ENCODE measurements at places on chromosomes 4 and X. TPM values are rescaled to one million over a fixed set of nuclear protein-coding genes. Genes with fewer than 3 reads are reported as not detected.

- H3K36me3 ChIP-seq, result peaks cover 39% of the 10 kb centered on the region
- DNase-seq, result no peak
- H3K4me1 ChIP-seq, result no peaks in the 10 kb centered on the region
These were observed 8.3 kb downstream of the HNRNPDL start for GRCh38 chr4:82421796-82422560.

GLOD5 gene
- not detected for total RNA-seq

DNA sequence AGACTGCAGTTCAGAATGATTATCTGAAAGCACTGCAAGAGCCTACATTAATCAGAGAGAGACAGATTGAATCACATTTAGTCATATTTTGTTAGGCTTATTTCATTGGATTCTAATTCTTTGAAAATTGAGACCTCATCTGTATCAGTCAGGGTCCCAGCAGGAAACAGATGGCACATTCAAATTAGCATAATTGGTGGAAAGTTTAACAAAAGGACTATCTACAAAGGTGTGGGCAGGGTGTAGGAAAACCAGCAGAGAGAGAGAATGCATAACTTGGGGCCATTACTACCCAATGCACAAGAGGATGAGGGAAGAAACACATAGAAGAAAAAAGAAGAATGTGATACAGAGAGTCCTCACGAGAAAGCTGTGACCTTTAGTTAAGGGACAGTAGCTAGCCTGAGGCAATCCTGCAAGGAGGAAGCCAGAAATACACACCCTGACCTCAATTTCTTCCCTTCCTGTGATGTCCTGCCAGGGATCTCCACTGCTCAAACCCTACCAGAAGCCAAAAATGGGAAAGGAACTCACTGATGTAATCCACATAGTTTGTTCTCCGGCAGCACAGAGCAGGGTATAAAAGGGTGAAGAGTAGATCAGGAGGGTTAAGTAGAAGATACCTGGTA, 17.7 kb upstream of the XKRX start:
- H3K4me1 ChIP-seq, result no peaks in the 10 kb centered on the region
- H3K4me3 ChIP-seq, result no peak overlapping the region
- peak; percentile 7 for DNase-seq
- H3K27me3 ChIP-seq, result no peaks in the 10 kb centered on the region

FDCSP gene
- total RNA-seq, result not detected

DNA sequence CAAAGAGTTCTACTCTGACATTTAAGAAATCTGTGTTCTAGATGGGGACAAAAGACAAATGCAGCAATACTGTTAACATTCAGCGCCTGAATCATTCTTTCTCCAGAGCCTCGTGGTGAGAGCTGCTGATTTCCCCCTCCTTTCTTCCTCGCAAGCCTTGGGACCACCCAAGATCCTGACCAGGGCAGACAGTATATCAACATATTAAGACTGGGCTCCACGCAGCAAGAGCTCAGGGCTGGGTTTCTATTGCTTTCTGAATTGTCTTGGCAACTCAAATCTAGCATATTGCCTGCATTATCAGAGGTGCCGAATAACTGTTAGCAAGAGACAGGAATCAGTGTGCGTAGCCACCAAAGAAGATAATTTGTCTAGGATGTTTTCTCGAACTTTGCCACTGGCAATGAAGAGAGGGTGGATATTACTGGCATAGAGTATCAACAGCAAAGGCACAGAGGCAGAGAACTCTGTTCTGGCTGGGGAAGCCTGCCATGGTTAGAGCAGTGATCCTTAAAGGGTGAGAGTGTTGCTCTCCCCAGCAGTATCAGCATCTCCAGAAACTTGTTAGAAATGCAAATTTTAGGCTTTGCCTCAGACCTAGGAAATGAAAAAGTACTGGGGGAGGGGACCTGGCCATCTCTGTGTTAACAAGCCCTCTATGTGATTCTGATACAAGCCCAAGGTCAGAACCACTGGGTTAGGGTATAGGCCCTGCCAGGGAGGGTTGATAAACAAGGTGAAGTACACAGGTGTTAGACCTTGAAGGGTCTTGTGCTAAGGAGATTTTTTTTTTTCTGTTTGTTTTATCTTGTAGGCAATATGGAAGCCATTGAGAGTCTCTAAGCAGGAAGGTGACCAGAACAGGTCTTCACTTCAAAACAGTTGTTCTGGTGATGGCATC, 46.2 kb upstream of the MID1IP1 start:
- H3K27ac ChIP-seq, result no peak overlapping the region
- H3K4me3 ChIP-seq, result no peak overlapping the region
- H3K36me3 ChIP-seq, result no peaks in the 10 kb centered on the region
- H3K4me1 ChIP-seq, result no peaks in the 10 kb centered on the region

DNA sequence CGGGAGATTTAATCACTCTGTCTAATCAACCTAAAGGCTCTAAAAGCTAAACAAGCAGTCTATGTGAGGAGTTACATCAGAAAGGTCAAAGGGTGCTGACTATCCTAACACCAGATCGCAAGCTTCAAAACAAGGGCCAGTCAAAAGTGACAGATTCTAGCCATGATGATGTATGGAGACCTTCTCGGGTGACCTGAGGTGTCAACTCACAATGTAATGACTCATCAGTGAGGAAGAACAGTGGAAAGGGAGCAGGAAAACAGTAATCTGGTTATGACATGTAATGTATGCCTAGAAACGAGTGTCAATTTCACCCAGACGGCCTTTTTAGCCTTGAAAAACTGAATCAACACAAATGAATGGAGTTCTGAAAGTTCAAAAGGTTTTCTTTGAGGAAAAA, 375.3 kb downstream of the IDS start:
- DNase-seq, result no peak
- H3K27me3 ChIP-seq, result no peaks in the 10 kb centered on the region
- H3K4me1 ChIP-seq, result no peaks in the 10 kb centered on the region
- no peak overlapping the region for H3K4me3 ChIP-seq
- H3K36me3 ChIP-seq, result no peaks in the 10 kb centered on the region

GRCh38 chr4:118348886-118349285, 3.9 kb downstream of the PRSS12 start:
- no peaks in the 10 kb centered on the region for H3K36me3 ChIP-seq
- no peak for DNase-seq
- peaks cover 17% of the 10 kb centered on the region for H3K27me3 ChIP-seq
- no peak overlapping the region for H3K27ac ChIP-seq
- H3K4me3 ChIP-seq, result no peak overlapping the region

SATL1 gene
- total RNA-seq, result 0.13 TPM

GRCh38 chrX:133654811-133655210, 239.5 kb upstream of the GPC4 start:
- no peaks in the 10 kb centered on the region for H3K36me3 ChIP-seq
- no peaks in the 10 kb centered on the region for H3K4me1 ChIP-seq
- no peak overlapping the region for H3K4me3 ChIP-seq
- H3K27ac ChIP-seq, result no peak overlapping the region
- H3K27me3 ChIP-seq, result no peaks in the 10 kb centered on the region

DNA sequence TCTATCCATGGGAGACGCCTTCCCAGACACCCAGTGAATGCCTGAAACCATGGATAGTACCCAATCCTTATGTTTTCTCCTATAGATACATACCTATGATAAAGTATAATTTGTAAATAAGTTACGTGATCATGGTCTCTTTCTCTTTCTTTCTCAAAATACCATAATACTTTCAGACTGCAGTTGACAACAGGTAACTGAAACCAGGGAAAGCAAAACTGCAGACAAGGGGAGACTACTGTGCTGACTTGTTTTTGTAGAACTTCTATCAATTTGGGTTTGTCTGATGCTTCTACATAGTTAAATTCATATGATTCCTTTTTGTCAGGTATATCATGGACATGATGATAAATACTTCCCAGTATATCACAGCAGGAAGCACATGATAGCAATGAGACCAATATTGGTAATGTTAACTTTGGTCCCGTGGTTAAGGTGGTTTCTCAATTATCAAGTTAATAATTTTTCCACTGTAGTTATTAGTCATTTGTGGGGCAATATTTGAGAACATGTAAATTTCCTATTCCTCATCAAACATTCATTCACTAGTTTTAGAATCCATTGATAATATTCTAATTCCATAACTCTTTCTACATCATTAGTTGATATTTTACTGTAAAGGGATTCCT, 298.0 kb upstream of the TET2 start:
- H3K4me3 ChIP-seq, result no peak overlapping the region
- H3K36me3 ChIP-seq, result no peaks in the 10 kb centered on the region
- H3K4me1 ChIP-seq, result no peaks in the 10 kb centered on the region
- no peak for DNase-seq
- no peaks in the 10 kb centered on the region for H3K27me3 ChIP-seq

GRCh38 chrX:69311936-69312670, 146.8 kb upstream of the PJA1 start:
- H3K4me3 ChIP-seq, result no peak overlapping the region
- H3K27me3 ChIP-seq, result no peaks in the 10 kb centered on the region
- DNase-seq, result no peak
- H3K36me3 ChIP-seq, result no peaks in the 10 kb centered on the region

GRCh38 chrX:152845618-152846240, 14.9 kb downstream of the NSDHL start:
- no peaks in the 10 kb centered on the region for H3K4me1 ChIP-seq
- no peaks in the 10 kb centered on the region for H3K27me3 ChIP-seq
- H3K36me3 ChIP-seq, result no peaks in the 10 kb centered on the region
- H3K27ac ChIP-seq, result no peak overlapping the region

PHKA1 gene
- total RNA-seq, result 10.5 TPM

TBC1D9 gene
- total RNA-seq, result 22.4 TPM

DNA sequence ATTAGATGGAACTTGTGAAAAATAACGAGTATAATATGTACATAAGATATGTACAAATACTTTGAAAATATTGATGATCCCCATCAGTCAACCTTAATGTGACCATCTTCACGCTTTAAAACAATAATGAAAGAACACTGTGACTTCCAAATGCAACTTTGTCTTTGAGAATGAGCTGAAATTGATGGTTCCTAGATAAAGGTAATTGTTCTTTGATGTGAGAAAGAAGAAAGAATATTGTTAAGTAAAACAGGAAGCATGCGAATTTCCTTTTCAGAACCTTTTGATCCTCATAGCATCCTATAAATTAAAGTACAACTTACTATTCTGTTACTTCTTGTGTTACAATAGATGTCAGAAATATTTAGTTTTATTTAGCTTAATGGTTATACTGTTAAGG, 22.2 kb downstream of the IL2 start:
- peaks cover 2% of the 10 kb centered on the region for H3K27me3 ChIP-seq
- no peak for DNase-seq

DNA sequence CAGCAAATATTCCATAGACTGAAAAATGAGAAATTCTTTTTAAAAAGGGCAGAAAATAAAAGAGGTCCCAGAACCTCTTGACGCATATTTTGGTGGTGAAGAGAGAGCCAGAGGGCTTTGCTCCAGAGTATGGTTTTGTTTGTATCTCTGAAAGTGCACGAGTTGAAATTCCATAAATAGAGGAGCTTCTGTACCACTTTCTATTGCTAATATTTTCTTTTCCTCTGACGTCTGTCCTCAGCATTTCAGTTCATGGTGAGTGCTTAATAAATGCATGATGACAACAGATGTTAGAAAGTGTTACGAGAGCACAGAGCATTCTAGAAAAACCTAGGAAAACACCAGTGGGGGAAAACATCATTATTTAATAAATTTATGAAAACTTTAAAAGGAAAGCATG, 145.6 kb downstream of the AMELX start:
- peaks cover 23% of the 10 kb centered on the region for H3K4me1 ChIP-seq
- no peaks in the 10 kb centered on the region for H3K36me3 ChIP-seq
- H3K27me3 ChIP-seq, result no peaks in the 10 kb centered on the region
- DNase-seq, result no peak

ARHGAP24 gene
- total RNA-seq, result 4.4 TPM

DNA sequence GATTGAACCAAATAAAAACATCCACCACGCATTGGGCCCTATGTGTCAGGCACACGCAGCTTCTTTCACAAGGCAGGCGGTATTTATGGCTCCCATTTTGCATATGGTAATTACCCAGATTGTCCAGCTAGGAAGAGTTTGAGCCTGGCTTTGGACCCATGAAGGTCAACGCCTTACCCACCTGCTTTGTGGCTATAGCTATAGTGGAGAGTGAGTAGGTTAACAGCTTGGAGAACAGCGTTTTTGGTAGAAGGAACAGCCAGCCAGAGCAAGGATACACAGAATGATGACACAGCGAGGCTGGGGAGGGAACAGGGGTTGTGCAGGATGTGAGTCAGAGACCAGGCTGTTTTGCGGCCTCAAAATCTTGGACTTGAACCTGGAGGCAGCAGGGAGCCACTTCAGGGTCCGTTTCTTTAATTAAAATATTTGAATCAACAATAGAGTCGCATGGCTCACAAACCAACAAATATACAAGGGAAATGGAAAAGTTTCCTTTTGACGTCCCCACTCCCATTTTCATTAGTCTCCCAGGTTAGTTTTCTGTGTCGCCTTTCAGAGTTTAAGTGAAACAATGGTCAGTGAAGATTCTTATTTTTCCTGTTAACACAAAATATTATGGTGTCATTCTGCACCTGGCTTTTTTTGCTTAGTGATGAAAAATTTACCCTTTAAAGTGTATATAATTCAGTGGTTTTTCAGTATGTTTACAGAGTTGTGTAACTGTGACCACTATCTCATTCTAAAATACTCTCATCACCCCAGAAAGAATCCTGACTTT, 118.2 kb upstream of the STX18 start:
- H3K4me3 ChIP-seq, result no peak overlapping the region
- H3K27me3 ChIP-seq, result no peaks in the 10 kb centered on the region
- H3K27ac ChIP-seq, result no peak overlapping the region
- DNase-seq, result peak; percentile 82
- H3K36me3 ChIP-seq, result no peaks in the 10 kb centered on the region
- H3K4me1 ChIP-seq, result no peaks in the 10 kb centered on the region

- no peak overlapping the region for H3K4me3 ChIP-seq
- H3K27me3 ChIP-seq, result no peaks in the 10 kb centered on the region
- H3K4me1 ChIP-seq, result peaks cover 18% of the 10 kb centered on the region
- H3K27ac ChIP-seq, result no peak overlapping the region
These were observed 14.8 kb downstream of the PTPN13 start for GRCh38 chr4:86608757-86609375.

CUL4B gene
- 41.8 TPM for total RNA-seq

DNA sequence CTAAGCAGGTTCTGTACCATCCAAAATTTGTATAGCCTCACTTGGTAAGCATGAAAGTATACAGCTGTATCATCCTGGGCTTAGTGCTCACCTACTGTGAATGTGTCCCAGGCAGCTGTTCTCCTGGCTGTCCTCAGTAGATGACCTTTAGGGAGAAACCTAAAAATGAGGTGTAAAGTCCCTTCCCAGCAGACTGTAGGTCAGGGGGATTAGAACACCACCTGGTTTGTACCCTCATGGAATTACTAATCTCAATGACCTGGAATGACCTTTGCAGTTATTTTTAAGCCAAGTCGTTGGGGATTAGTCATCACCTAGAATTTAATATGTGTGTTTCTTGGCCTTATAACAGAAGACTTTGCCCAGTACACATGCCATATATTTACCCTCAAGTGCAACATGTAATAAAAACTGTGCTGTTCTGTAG, 39.1 kb upstream of the MBTPS2 start:
- H3K27ac ChIP-seq, result no peak overlapping the region
- H3K27me3 ChIP-seq, result no peaks in the 10 kb centered on the region

UBL4A gene
- total RNA-seq, result 30.4 TPM

- no peak overlapping the region for H3K27ac ChIP-seq
- no peaks in the 10 kb centered on the region for H3K36me3 ChIP-seq
- H3K27me3 ChIP-seq, result no peaks in the 10 kb centered on the region
- H3K4me3 ChIP-seq, result no peak overlapping the region
These were observed 47.9 kb upstream of the PAGE3 start for GRCh38 chrX:55312655-55313054.

NHSL2 gene
- 0.66 TPM for total RNA-seq

MAGEA11 gene
- not detected for total RNA-seq
